ENCODE measurements at places on chromosomes 2 and 18.

GRCh38 chr18:49021433-49022129 lies 70.8 kb upstream of the SMAD7 start:
- DNase-seq = no peak

GRCh38 chr2:221454459-221455105 lies 117.5 kb downstream of the EPHA4 start:
- DNase-seq = no peak

DNA sequence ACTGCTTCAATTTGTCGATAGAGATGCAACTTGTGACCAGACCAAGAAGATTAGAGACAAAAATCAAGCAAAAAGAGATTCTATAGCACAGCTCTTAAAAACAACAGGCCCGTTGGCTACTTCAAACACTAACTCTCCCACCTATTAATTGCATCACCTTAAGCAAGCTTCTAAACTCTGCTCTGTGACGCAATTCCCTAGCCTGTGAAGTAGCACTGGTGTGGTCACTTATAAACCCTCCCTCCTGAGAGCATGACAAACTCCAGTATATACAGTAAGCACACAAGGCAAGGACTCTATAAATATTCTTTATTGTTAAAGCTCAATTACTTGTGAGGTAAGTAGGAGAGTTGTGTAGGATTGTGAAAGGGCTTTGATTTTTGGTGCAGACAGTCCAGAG lies 72.3 kb downstream of the CMPK2 start:
- no peak for DNase-seq

DNA sequence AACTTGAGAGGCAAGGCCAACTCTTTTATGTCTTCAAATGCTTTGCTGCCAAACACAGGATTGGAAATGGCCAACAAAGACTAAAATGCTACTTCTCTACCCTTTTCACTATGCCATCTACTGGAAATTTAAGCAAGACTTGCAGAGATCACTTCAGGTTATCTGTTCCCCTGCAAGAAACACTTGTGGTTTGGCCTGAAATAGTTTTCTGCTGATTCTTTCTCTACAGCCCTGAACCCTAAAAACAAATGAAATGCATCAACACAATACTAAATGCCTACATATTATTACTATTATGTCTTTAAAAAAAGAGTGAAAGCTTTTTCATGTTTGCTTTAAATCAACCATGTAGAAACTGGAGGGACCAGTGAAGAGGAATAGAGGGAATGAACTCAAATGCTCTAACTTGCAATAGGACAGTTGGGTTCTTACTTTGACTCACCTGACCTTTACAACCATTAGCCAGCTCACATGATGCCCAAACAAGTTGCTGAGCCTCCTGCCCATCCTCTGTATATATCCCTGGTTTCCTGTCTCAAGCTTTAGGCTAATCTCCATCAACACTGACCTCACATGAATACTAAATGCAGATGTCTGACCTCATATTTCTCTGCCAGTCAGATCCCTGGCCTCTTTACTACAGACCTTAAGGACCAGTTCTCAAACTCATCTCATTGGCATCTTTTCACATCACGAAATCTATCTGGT lies 17.5 kb upstream of the ADAM17 start:
- DNase-seq = no peak

DNA sequence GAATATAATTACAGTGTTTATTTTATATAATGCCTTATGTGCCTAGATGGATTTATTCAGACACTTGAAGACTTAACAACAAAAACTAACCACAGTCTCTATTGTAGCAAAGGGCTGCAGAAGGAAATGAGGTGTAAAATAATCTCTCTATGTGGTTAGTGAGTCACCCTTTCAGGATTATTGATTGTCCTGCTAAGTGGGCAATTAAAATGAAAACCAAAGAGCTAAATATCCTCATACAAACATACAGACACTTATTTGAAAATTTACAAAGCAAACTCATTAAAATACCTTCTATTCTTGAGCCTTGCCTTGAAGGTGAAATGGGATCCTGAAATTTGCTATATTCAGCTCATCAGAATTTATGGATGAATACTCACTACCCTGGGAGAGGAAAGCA lies 27.7 kb upstream of the DCC start:
- DNase-seq = no peak

DNA sequence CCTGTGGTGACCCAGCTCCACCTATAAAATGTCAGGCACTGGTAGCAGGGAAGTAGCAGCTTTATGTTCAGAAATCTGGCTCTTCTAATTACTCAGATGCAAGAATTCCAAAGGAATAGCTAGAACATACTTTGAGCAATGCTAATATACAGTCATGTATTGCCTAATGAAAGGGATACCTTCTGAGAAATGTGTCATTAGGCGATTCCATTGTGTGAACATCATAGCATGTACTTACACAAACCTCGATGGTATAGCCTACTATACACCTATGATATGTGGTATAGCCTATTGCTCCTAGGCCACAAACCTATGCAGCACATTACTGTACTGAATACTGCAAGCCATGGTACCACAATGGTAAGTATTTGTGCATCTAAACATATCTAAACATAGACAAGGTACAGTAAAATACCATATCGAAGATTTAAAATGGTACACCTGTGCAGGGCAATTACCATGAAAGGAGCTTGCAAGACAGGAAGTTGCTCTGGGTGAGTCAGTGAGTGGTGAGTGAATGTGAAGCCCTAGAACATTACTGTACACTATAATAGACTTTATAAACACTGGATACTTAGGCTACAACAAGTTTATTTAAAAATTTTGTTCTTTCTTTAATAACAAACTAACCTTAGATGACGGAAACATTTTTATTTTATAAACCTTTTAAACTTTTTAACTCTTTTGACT lies 50.3 kb upstream of the ETAA1 start:
- DNase-seq = no peak

DNA sequence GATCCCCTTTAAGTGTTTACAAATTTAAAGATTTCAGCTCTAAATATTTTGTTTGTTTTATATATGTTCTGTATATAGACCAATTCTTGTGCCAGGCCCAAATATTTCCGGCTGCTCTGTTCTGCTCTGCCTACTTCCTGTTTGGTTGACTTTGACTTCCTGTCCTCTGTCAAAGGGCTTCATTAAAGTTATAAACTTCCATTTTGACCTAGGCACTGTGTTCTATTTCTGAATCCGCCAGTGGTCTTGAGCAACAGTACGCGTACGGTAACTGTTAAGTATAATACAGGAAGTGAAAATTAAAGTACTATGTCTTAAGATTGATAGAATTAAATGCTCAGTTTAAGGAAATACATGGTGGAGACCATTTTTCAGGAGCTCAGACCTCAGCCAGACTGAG lies 13.5 kb upstream of the REL start:
- no peak for DNase-seq

DNA sequence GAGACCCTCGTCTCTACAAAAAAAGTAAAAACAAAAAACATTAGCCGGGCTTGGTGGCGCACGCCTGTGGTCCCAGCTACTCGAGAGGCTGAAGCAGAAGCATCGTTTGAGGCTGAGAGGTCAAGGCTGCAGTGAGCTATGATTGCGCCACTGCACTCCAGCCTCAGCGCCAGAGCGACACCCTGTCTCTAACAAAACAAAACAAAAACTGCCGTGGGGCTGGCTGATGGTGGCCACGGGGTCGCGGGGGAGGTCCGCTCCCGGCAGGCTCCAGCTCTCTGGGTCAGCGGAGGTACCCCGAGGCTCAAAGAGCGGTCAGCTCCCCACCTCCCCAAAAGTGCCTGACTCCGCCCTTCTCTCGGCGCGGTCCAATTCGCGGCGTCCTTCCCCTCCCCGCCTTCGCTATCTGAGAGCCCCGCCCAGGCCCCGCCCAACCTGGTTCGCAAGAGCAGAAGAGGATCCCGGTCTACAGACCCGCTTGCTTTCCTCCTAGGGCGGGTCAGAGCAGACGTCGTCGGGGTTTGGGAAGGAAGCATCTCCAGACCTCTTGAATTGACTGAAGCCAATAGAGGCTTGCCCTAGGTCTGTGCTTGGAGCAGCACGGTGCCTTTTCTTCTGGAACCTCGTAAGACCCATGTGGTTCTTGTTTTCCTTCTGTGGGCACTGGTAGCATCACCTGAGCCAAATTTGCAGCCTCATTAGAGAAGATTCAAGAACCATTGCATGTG lies 7.8 kb downstream of the RAX start:
- DNase-seq = no peak

DNA sequence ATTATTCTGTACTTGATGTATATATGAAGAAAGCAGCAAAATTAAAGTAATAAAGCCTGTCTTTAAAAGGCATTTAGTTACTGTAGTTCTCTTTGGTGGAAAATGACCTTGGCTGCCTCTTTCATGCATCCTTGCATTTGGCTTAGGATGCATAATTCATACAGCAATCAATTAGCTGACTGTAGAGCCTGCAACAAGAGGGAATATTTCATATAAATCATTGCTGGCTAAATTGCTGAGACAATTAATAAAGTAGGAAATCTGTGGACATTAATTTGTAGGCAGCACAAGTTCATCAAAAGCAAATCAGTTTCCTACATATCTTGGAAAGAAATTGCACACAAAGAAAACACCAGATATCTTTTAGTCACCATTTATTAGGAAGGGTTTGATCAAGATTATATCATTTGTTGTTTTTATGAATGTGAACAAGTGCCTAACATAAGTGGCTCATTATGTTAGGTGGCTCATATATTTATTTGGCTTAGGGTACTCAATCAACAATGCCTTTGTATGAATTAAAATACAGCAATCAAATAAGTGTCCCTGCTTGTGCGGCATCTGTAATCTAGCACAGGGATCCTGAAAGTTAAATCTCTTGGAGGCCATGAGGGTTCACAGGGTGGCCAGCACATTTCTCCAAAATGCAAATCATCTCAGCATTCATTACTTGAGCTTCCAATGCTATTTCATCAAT lies 220.4 kb upstream of the SPOPL start:
- no peak for DNase-seq

- DNase-seq = no peak
Measured at GRCh38 chr2:7394195-7394594, 477.0 kb downstream of the RNF144A start.

DNA sequence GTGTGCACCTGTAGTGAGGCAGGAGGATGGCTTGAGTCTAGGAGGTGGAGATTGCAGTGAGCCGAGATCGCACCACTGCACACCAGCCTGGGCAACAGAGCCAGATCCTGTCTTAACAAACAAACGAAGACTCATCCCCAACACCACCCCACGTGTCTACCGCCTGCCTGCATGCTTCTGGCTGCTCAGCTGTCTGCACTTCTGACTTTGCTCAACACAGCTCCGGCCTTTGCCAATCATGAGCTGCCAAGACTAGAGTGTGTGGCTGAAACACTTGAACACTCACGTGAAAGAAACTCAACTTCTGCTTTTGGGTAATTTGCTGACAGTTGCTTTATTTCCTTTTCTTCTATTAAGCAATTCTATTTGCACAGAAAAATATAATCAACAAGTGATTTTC lies 32.1 kb upstream of the SP3 start:
- no peak for DNase-seq

DNA sequence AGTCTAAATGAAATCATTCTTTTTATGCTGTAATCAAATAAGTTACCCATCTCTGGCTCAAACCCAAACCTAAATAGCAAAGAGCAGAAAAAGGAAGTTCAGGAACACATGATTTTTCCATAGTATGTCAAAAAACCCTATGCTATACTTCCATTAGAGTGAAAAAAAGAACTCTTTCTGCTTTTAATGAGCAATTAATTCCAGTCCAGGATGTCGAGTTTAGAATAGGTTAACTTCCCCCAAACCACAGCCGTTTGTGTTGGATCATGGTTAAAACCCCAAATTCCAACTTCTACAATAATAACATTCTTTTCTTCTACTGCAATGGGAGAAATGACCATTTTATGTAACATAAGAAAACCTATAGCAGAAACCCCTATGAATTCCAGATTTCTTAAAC lies 171.1 kb upstream of the NRP2 start:
- DNase-seq = no peak

DNA sequence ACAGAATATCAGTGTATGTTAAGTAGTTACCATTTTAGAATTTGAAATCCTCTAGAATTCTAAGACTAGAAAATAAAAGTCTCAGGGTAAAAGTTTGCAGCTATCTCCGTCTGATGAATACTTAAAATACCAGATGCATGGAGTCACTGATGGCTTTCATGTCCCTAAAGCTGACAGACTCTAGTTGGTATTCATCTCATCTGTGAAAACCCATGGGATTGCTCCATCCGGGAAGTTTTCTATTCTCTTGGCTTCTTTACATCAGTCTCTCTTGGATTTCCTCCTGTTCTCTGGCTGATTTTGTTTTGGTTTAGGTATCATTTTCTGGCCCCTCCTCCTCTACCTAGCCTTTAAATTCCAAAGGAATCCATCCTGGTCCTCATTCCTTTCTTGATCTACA lies 465.6 kb upstream of the POU3F3 start:
- no peak for DNase-seq

- DNase-seq = no peak
Measured at GRCh38 chr2:227388537-227389011, 825 bp upstream of the SCYGR1 start.

Measured in activated CD4-positive, CD25-positive, alpha-beta regulatory T cell (primary cell).